ENCODE measurements at places on chromosomes 12 and 14.

DNA sequence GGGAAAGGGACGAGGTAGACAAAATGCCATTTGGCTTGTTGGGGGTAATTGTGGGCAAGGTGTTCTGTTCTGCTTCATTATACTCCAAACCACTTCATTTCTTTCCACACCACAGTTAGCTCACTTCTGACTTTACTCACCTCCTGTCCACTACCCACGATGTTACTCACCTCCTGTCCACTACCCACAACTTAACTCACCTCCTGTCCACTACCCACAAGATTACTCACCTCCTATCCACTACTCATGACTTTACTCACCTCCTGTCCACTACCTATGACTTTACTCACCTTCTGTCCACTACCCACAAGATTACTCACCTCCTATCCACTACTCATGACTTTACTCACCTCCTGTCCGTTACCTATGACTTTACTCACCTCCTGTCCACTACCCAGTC is 10.1 kb upstream of the TWF1 start:
- ATAC-seq, result peak; percentile 95

DNA sequence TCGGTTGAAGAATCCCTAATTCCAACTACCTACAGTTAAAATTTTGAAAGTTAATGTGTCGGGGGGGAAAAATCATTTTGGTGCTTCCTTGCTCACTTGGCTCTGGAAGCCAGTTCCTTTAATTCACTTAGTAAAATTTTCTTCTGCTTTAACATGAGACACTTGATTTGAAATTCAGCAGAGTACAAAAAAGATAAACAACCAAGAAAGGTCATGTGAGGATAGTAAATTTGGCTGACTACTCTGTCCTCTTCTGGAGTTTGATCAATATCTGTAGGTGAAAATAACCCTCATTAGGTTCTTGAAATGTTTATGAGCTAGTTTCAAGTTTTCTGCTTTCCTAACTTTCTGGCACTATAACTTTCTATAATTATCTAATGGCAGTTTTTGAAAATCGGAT is 43.4 kb downstream of the KCNJ8 start:
- no peak for ATAC-seq

GRCh38 chr12:130375296-130376287 is 37.9 kb downstream of the PIWIL1 start:
- no peak for ATAC-seq

DNA sequence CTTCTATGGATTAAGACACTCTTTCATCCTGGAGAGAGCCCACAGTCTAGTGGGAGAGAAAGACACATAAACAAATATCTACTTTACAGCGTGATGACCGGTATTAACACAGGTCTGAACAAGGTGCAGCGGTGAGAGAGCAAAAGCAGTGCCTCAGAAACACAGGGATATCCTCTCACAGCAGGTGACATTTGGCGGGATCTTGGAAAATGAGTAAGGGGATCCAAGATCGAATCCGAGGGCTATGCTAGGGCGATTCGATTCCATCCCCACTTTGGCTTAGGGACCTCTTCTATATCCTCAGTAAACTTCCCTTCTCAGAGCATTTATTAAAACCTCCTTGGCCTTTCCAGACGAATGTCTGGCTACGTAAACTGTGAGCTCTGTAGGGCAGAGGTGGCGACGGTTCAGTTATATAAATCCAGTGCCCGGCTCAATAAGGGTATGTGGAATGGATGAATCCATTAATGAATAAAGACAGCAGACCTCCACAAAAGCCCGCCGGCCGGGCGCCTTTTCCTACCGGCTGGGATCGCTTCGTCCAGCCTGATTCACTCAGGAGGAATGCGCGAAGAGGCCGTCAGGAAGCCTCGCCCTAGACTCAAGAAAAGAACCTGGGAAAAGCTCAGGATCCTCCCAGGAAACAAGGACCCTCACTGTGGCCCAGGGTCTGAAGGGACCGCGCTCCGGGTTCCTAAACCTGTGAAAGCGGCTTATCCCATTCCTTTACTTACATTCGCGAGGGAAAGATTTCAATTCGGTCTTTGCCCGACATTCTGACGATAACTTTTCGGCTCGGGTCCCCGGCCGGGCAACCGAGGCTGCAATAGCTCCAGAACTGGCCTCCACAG is 455 bp downstream of the ATP6V1D start:
- no peak for ATAC-seq

- no peak for ATAC-seq
Observed at GRCh38 chr12:104136577-104136976, 1.4 kb downstream of the NFYB start.

DNA sequence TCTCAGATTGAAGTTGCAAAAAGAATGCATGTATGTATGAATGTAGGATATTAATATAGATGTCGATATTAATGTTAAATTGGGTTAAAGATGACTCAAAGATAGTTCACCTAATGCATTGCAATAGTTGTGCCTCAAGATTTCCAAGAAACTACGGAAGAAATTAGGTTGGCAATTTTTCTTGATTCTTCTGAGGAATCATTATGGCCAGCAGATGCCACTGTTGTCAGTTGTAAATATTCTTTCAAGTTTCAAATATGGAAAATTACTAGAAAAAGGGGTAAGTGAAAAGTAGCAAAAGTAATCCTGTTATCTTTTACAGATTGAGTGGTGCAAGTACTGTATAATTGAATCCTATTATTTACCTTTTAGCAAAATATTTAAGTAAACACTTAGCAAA is 202.1 kb downstream of the ADAMTS20 start:
- ATAC-seq, result no peak

GRCh38 chr12:98998697-98999299 is 353.7 kb downstream of the APAF1 start:
- peak; percentile 48 for ATAC-seq

GRCh38 chr12:52183544-52183910 is 8.3 kb downstream of the KRT80 start:
- no peak for ATAC-seq

DNA sequence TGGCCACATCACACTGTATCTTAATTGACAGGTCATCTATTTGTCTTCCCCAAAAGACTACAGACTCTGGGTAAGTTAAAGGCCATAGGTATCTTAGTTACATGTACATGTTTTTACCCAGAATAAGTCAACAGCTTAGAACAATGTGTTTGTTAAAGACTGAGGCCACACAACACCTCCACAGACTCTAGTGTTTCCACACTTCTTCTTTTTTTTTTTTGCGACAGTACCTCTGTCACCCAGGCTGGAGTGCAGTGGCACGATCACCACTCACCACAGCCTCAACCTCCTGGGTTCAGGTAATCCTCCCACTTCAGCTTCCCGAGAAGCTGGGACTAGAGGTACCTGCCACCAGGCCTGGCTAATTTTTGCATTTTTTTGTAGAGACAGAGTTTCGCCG is 1.3 kb downstream of the GPN3 start:
- no peak for ATAC-seq

DNA sequence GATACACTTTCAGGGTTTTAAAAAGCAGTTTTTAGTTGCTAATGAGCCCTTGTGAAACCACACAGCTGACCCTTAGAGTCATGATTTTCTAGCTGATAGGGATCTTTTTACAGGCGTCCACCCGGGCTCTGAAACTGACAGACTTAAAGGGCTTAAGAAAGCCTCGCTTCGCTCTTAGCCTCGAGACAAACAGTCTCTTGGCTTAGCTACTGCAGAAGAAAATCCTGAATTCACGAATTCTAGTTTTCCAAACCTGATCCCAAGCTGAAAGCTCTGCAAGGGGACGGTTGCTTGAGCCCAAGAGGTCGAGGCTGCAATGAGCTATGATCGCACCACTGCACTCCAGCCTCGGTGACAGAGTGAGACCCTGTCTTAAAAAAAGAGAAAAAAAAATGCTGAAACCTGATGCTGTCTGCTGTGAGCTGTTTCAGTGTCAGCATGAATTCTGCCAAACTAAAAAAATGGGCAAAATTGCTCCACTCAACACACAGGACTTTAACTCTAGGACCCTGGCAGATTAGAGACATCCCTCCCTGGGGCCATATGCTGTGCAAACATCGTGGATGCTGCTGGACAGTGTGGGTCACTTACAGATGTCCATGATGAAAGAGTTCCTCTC is 3.1 kb upstream of the HPD start:
- no peak for ATAC-seq

DNA sequence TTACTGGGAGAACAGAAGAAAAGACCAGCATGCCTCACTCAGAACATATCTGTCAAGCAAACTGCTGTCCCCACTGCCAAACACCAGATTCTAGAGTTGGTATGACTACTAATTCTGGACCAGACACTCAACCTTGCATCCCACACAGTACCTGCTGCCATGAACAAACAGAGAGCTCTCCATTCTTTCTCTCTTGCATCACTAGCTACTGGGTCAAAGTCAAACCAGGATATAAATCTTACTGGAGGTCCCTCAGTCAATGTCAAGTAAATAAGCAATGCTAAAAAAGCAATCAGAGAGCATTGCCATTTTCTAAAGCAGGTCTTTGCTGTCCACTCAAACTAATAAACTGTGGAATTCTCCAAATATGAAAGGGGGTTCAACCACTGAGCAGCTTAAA is 452.4 kb upstream of the SEL1L start:
- ATAC-seq, result no peak

DNA sequence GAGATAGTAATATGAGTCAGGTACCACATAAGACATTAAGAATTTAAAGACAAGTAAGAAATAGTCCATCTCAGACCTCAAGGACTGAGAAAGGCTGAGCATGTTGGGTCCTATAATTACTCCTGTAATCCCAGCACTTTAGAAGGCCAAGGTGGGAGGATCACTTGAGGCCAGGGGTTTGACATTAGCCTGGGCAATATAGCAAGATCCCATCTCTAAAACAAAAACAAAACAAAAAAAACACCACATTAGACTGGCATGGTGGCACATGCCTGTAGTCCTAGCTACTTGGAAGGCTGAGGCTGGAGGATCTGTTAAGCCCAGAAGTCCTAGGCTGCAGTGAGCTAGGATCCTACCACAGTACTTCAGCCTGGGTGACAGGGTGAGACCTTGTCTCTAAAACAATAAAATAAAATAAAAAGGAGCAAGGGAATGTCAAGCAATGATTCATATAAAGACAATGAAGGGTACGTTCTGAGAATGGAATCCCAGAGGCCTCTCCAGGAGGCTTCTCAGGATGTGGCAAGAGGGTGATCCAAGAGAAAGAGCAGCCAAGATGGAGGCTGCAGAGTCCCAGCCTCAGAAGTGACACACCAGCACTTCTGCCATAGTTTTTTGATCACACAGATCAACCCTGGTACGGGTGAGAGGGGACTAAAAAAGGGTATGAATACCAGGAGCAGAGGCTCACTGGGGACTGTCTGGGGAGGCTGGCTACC is 206.4 kb downstream of the CRADD start:
- ATAC-seq, result no peak

- no peak for ATAC-seq
Observed at GRCh38 chr14:103408491-103409155, 23.4 kb downstream of the MARK3 start.

DNA sequence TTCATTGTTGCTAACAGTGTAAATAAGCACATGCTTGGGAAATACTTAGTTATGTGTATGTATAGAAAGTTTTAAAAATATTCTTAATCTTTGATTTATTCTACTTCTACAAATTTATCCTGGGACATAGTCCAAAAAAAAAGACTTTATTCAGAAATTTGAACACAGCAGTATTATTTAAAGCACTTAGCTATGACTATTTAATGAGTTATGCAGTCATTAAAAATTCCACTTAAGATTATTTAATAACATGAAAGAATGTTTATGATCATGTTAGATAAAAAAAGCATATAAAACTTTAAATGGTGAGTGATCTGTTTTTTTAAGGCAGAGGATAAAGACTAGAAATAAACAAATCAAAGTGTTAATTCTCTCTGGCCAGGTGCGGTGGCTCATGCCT is 78.3 kb downstream of the BAZ1A start:
- no peak for ATAC-seq

DNA sequence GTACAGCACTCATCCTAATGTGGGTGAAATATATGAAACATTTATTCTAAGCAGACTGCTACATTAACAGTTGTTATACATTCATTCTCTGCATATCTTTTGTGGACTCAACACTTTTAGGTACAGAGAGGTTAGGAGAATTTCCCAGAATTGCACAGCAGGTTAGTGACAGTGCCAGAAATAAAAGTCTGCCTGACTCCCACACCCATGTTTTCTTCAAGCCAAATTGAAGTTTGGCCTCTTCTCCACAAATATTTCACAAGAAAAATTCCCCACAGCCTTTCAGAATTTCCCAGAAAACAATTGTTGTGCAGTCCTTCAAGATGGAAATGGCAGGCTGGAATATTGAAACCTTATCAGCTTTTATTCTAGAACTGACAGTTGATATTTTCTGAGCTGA is 464.8 kb downstream of the RAD51B start:
- ATAC-seq, result no peak

All from activated T-helper 17 cell treated with anti-CD3 and anti-CD28 coated beads, Interleukin-2, amount 50 U/mL, for 72 hours (primary cell).